ENCODE measurements at places on chromosomes 11 and 22. TPM values are rescaled to one million over a fixed set of nuclear protein-coding genes. Genes with fewer than 3 reads are reported as not detected.

GRCh38 chr11:60870276-60870675, 2.9 kb downstream of the ZP1 start:
- DNase-seq, result no peak

DNA sequence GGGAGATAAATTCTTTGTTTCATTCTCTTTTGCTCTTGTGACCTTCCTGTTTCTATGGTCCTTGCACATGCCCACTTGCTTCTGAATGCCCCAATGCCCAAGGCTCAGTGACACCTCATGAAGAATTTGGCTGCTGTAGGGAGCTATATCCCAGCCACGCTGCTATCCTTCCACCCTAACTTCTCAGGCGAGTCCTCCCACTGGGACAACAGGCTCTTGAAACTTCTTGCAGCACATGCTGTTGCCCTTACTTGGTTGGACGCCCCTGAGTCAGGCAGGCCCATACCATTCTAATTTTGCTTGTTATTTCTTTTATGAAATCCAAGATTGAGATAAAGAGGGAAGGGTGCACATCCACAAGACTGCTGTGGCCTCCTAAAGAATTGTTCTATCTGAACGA, 57.6 kb upstream of the BLID start:
- no peak for DNase-seq

DNA sequence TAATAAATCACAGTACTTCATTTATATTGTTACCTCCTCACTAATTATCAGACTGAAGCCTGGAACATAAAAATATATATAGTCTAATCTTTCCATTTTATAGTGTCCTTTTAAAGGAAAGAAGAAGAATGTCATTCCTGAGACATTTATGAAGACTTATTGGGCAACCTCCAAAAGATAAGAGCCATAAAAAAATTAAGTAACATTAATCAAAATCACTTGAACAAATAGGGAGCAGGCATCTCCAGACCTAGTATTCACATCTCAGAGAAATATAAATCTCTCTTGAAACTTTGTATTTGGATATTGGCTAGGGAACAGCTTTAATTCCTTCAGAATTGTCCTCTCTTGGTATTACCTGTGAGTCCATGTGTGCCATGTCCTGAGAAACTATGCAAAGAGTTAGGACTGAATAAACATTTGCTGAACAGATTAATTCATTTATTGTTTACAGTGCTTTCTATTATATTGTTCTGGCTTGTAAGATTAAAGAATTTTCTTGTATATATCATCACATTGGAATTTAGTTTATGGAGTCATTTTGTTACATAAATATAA, 530.5 kb upstream of the LRRC4C start:
- DNase-seq, result no peak

DNA sequence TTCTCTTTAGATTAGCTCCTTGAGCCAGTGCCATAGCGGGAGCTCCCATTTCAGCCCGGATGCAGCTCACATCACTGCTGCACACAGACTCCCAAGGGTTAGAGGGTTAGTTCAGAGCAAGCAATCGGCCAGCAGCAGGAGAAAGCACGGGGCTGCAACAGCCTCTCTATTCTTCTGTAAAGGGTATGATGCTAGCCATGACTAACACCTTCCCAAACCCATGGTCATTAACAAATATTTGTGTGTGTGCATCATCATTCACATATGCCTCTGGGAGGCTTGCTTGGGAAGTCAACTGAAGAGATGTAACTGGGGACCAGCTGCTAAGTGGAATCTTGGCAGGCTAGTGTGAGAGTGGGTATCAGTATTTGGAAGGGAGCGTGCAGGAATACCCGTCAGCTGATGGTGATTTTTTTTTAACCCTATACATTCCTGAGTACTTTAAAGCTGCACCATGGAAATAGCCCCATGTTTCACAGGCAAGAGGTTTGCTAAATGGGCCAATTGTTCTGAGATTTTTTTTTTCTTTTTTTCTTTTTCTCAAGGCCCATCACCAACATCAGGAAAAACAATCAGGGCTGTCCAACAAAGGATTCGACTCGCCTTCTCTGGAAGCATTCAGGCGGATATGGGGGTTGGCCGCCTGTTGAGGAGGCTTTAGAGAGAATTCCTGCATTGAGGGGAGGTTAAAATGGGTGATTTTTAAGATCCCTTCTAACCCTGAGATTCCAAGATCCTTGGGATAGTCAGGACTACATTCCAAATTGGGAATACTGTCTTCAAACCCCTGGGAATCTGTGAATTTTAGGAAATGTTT, 33.2 kb upstream of the CCDC89 start:
- no peak for DNase-seq

DNA sequence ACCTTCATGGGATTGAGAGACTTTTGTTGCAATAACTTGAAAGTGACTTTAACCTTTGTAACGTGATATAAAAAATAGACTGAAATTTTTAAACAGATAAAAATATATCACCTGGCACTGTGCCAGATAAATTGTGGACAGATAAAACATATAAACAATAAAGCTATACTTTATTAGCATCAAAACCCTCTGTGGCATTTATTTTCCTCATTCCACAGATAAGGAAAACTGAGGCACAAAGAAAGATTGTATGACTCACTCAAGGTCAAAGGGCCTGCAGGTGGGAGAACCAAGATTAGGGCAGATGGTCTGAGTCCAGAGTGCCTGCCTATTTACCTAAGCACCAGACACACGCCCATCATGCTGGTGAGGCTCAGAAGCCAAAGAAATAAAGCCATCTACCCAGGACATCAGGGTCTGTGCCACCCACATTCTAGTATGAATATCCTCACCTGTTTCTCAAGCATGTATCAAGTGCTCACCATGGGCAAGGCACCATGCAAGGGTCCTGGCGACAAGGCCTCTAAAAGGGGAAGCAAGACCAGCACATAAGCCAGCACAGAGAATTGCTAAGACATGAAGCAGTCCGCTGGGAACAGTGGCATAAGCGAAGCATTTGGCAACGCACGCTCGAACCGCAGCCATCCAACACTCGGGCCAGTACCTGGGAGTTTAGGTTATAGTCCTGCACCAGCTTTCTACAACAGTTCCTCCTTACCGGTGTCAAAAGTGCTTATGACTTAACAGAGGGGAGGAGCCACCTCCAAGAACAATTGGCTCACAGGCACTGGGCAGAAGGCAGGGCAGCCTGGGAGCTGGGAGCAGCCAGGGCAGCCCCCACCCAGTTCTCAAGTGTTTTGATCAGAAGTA, 17.6 kb downstream of the MYH9 start:
- DNase-seq, result no peak

DNA sequence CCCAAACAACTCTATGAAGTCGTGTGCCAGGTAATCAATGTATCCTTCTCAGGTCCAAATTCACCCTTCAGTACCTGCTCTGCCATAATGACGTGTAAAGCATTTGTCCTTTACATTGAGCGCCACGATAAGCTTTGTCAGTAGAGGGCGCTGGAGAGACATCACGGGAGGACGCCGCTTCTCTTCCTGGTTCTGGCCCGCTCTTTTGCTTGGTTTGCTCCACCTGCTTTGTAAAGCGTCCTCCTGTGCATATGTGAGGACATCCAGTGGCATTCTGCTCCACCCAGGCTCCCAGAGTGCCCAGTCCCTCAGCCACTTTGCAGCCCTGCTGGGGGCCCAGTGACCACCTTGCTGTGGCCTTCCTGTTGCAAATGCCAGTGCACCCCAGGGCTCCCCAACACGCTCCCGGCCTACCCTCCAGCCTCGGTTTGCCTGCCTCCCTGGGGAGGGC, 61.1 kb downstream of the WT1 start:
- no peak for DNase-seq

The LRRC4C gene
- not detected for total RNA-seq

The UBQLN3 gene
- total RNA-seq, result 0.25 TPM

The HTR3B gene
- not detected for total RNA-seq

Data from T-cell (primary cell).